ENCODE measurements at places on chromosomes 2 and 18.

GRCh38 chr2:160561551-160562295, 68.1 kb upstream of the RBMS1 start:
- DNase-seq: no peak

GRCh38 chr2:57207191-57207590, 839.4 kb upstream of the VRK2 start:
- no peak for DNase-seq

DNA sequence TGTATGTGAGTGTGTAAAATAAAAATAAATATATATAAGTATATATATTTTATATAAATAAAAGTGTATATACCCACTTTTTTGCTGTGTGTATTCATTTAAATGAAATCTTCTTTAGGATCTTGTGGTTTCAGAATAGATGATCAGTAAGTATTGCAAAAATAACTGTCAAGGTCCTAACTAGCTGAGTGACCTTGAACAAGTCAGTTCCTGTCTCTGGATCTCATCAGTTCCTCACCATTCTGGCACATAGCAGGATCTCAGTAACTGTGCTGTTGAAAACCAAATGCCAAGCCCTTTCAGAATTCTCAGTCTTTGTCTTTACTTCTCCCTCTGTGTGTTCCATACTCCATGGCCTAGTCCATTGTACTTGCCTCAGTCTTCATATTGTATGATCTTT, 115.3 kb upstream of the CXCR4 start:
- DNase-seq: no peak

DNA sequence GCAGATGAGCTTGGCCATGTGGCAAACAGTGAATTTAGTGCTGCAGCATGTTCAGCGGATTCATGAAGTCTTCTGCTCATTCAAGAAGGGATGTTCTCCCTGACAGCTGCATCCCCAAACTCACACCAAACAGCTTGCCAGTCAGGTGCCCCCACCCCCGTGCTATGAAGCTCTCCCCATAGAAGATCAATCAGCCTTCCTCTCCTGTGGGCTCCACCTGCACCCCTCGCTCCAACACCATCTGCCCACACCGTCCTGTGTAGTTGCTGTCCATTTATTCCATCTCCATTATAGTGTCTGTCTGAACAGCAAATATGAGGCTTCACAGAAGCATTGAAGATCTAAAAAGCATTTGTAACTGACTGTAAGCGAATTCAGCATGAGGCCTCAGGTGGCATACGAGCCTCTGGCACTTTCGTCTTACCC, 218.9 kb downstream of the BCL2 start:
- no peak for DNase-seq

- DNase-seq: no peak
Observed at GRCh38 chr2:65278531-65278981, 50.9 kb downstream of the ACTR2 start.

Measured in stimulated activated CD4-positive, alpha-beta T cell treated with anti-CD3 and anti-CD28 coated beads, Interleukin-12 subunit alpha, Interleukin-12 subunit beta, amount 100 ng/mL, for 4 hours (primary cell).